ENCODE measurements at places on chromosomes 12 and 14. TPM values are rescaled to one million over a fixed set of nuclear protein-coding genes. Genes with fewer than 3 reads are reported as not detected.

The GPR137C gene
- total RNA-seq: 17.8 TPM

The CMTM5 gene
- total RNA-seq: 24.1 TPM

- DNase-seq: no peak
Measured at GRCh38 chr14:76426161-76426696, 50.3 kb downstream of the ESRRB start.

DNA sequence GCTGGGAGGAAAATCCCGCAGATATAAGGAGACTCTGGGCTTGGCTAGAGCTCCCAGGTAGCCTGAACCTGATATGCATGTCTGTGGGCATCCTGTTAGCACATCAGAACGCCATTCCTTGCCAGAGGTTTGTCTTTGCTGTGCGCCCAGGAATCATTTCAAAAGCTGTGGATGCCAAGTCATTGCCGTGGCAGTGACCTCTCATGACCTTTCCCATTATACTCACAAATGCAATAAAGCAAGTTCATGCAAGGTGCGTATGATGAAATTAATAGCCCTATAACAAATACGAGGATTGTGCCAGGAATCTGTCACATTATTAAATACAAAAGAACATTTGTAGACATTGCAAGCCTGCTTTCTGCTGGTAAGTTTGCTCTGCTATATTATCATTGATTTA is 229.1 kb upstream of the PELI2 start:
- DNase-seq: no peak

DNA sequence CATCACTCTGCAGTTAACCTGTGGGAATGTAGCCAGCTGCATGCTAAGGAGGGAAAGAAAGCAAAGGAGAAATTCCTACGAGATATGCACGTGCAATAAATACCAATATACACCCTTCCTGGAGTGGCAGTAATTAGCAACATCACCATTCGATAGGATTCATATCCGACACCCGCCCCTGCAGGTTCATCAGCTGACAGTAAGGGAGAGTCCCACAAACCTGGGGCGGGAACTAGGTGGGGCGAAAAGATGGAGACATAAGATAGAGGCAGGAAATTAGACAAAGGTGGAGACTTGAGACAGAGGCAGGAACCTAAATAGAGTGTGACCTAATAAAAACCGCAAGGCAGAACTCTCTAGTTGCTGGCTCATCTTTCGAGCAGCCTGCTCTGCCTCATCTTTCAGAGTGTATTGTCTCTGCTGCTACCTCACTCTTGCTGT is 51.6 kb downstream of the PLEKHG3 start:
- no peak for DNase-seq

GRCh38 chr12:12185414-12185813 is 81.4 kb downstream of the LRP6 start:
- no peak for DNase-seq

- no peak for DNase-seq
Measured at GRCh38 chr14:50800032-50800431, 30.9 kb downstream of the NIN start.

DNA sequence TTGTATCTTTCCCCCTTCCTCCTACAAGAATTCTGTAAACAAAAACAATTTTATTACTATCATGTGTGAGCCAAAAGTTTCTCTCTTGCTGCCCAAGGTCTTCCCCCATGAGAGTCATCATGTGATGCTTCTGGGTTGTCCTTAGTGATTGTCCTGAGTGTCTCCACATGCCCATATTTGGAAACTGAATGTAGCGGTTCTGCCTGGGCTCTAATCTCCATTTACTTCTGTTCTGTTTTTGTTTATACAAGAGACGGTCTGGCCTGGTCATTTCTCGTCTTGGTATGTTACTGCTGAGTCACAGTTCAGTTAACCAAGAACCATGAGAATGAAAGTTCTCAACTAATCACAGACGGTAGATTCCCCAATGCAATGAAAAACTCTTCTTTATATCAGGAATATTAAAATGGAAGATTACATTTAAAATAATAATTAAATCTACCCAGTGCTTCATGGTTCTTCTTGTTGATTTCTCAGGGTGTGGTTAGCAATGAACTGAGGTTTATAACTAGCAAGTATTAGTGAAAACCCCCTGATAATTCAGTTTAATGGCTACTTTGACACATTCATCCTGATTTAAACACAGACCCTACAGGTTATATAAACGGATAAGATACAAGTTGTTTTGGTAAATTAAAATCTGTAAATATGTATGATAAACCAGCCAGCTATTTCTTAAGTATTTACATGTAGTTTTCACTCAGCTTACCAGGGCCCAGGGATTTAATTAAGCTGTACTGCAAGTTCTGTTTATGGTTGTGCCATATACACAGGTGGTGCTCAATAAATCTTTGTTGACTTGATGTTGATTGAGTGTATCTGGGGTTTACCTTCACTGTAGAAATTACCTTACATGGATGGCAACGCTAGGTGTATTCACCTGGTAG is 81.1 kb downstream of the PELI2 start:
- no peak for DNase-seq

- no peak for DNase-seq
Measured at GRCh38 chr12:89501793-89502192, 22.8 kb downstream of the GALNT4 start.

DNA sequence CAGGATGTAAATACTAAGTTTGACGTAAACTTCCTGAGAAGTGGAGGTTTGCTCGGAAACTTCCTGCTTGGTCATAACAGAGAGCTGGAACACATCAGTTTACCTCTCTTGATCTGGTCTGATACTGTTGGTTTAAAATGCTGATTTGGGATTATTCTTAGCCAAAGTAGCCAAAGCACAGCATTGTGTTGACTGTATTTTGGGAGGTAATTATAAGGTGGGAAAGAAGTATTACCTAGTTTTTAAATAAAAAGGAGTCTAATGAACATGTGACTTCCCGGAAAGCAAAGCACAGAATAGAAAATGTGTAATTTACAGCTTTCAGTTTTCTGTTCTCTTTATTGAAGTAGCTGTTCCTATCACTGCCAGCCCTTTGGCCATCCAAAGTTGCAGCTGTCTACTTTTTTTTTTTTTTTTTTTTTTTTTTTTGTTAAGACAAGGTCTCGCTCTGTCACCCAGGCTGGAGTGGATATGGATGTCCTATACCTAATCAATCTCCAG is 52.2 kb upstream of the SRP54 start:
- DNase-seq: no peak

GRCh38 chr14:61561657-61562276 is 133.5 kb upstream of the HIF1A start:
- no peak for DNase-seq

DNA sequence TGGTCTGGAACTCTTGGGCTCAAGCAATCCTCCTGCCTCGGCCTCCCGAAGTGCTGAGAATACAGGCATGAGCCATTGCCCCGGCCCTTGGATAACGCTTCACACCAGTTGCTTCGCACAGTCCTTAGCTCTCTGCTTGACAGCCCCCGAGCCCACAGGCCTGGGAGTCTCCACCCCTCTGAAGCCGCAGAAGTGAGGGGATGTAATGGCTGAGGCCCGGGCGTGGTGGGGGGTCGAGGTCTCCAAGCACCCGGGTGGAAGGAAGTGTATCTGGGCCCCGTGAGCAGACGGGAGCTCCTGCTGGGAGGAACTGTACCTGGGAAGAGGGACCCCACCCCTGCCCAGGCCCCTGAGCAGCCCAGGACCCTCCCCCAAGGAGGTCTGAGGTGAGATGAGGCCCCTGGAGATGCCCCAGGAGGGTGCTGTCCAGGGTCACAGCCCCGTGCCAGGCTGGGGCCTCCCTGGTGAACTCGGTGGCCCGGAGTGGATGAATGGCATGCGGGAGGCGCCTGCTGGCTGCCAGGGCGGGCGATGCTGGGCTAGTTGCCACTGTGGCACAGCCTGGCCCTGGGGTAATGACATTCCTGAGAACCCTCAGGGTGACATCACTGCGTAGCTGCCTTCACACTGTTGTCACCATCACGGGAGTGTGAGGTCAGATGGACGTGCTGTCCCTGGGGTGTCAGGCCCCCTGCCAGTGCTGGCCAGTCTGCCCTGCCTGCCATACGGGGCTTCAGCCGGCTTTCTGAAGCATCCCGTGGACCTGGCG is 48.9 kb downstream of the KIF26A start:
- no peak for DNase-seq

The KRT7 gene
- not detected for total RNA-seq

DNA sequence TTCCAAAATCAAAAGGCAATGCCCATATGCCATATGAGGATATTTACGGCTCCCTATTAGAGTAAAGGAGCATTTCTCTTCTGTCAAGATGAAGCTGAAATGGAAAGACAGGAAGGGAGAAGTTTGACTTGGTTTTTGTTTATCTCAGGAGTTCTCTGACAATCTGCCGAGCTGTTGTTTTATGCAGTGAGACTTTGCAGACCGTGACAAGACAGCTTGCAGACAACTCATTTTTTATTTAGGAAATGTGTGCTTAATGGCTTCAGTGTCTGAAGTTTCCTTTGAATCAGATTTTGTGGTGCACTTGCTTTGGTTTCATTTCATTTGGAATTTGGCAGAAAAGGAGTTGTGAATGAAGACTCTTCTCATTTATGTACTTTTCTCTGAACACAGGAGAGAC is 145.4 kb downstream of the C12orf50 start:
- DNase-seq: no peak

GRCh38 chr12:101019667-101020066 is 190.4 kb downstream of the SLC5A8 start:
- no peak for DNase-seq

DNA sequence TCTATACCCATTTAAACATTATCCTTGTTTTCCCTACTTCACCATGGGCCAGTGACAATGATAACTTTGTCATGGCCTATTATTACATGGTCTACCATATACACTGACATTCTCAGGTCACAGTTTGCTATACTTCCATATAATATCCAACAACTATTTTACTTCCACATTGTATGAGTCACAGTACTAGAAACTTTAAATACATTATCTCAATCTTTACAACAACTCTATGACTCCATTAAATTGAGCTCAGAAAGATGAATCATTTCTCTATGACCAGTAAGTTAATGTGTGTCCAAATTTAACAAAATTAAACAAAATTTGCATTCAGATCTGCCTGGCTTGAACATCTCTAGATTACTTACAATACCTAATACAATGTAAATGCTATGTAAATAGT is 93.9 kb downstream of the PLEKHG7 start:
- no peak for DNase-seq

- peak; percentile 16 for DNase-seq
Measured at GRCh38 chr14:105885561-105886320, 359.4 kb downstream of the TMEM121 start.

GRCh38 chr14:75479770-75480600 is 42.3 kb upstream of the BATF start:
- no peak for DNase-seq

DNA sequence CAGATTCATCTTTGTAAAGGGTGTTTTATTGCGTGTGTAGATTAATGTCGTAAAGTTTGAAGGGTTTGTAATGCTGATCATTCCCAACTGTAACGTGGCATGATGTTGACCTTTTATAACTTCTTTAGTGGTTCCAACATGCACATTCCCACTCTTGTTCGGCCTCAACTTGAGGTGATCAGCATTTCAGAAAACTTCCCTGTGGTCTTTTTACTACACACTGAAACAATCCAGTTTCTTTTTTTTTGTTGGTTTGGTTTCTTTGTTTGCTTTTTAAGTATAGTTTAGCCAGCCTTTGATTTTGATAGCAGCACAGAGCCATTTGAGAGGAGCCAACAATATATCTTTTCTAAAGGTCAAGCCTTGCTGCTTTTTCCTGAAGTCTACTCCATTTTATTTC is 22.8 kb downstream of the UTP20 start:
- no peak for DNase-seq

DNA sequence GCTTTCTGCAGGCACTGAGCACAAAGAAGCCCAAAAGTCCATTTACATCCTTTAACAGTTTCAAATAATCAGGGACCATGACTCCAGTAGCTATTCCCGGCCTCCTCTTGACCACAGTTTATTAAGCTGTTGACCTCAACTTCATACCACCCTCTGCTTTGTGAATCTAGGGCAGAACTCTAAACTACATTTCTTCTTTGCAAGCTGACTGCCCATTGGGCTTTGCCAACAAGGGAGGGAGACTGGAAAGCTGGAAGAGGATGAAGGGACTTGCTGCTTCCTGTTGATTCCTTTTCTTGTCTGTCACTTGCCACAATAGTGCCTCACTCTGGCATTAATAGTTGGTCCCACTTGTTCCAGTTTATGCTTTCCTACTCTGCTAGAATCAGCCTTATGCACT is 2.7 kb downstream of the CGRRF1 start:
- DNase-seq: no peak

The MYBPC1 gene
- total RNA-seq: 69.5 TPM

DNA sequence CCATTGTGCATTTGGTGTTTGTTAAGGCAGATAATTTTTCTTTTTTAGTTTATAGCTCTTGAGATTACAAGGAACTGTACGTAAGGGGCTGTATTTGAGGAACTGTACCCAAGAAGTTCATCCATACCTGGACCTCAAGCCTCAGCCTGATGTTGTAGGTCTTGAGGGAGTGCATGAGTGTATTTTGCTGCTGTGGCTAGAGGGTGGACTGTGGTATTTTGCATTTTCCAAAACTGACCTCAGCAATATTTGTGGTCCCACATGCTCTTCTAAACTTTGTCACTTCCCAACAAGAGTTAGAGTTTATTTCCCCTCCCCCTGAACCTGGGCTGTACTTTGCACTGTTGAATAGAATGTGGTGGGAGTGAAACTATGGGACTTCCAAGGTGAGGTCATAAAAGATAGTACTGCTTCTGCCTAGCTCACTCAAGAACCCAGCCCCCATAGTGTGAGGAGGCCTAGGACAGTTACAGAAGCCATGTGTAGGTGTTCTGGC is 42.2 kb upstream of the FBXO33 start:
- no peak for DNase-seq

- DNase-seq: no peak
Measured at GRCh38 chr12:123748661-123749060, 13.4 kb upstream of the DNAH10 start.

DNA sequence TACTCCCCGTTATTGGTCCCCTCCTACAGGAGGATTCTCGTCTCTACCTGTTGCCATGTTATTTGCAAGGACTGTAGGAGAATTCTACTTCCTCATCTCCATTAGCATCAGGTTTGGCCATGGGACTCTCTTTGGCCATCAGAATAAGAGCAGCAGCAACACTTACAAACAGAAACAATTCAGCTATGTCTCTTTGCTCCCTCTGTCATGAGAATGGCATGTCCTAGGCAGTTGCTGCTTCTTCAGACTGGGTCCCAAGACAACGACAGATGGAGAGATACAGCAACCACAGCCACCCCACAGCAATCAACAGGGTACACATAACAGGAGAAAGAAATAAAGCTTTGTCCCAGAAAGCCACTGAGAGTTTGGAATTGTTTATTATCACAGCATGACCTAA is 19.7 kb downstream of the SLC41A2 start:
- no peak for DNase-seq
